ENCODE measurements at places on chromosomes 16 and 17. TPM values are rescaled to one million over a fixed set of nuclear protein-coding genes. Genes with fewer than 3 reads are reported as not detected.

The ADAD2 gene
- total RNA-seq: not detected

The CD300LG gene
- total RNA-seq: 5.3 TPM

The MEIOB gene
- total RNA-seq: not detected

The BORCS6 gene
- 7.7 TPM for total RNA-seq

The CCR7 gene
- total RNA-seq: not detected
